Inflammatory macrophage treated with lipopolysaccharide for 1 hour (primary cell): ENCODE measurements at places on chromosomes 11 and 22.

- no peak for DNase-seq
Measured at GRCh38 chr11:113261709-113262475, 52.5 kb upstream of the TTC12 start.

DNA sequence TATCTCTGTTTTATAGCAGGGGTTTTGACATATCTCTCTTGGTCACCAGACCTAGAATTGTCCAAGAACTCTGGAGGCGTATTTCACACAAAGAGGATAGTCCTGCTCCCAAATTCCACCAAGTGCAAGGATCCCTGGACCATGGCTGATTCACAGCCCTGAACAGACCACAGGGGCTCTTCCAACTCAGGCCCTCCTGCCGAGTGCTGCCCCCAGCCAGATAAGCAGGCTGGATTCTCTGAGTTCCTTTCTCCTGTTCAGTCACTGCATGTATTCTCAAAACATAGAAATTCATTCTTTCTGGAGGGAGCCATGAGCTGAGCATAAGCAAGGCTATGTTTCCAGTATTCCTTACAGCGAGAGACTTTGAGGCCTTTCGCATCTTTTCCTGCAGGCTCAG, 13.4 kb upstream of the PLEKHB1 start:
- DNase-seq: no peak

DNA sequence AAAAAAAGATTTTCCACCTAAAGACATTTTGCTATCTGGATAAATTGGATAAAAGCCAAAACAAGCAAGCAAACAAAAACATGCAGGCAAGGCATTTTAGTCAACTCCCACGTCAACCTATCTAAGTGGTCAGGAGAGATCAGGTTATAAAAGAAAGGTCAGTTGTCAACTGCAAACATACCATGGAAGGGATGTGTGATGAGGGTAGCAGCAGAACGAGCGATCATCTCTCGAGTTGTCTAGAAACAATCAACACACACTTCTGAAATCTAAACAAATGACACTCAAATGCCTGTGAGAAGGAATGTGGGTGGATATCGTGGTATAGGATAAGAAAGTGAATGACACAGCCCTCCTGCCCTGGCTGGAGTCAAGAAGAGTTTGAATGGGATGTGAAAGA, 10.9 kb downstream of the MTCH2 start:
- no peak for DNase-seq

GRCh38 chr11:19683862-19684491, 28.7 kb upstream of the NAV2 start:
- DNase-seq: no peak

DNA sequence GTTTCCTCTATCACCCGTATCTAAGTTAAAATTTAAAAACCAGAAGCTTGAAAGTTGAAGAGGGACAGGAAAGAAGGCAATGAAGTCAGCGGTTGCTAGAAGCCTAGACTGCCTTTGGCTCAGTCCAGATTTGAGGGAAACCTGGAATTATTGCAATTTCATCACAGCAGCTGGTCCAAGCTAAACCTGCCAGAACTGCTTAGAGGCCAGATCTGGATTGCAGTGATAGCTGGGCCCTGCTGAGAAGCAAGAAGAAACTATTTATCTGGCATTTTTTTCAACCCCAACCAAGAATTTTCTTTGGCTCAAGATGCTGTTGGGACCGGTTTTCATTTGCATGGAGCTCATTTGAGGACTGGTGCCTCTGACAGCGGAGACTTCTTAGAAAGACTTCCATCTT, 121.5 kb upstream of the TEAD1 start:
- DNase-seq: no peak

DNA sequence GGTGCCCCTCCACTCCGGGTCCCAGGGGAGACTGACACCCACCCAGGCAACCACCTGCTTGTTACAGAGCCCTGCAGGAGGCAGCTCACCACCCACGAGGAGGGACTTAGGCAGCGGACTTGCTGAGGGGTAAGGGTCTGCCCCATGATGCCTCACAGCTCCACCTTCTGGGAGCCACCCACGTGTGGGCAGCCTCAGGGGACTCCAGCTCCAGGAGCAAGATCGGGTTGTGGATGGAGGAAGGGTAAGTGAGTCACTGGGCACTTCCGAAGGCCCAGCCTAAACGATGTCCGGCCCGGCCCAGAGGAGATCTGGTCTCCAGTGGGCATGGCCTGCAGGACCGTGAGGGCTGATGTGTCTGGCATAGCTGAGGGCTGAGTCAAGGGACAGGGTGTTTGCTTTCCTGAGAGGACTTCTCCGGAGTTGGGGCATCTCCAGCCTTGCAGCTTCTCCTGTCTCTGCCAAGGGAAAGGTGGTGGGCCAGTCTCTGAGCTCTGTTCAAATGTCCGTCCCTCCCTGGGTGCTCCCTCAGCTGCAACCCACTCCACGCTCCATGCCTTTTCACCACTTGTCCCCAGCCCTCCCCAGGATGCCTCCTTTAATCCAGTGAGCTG, 32.3 kb upstream of the P2RY2 start:
- DNase-seq: peak; percentile 25

- no peak for DNase-seq
Measured at GRCh38 chr22:39351689-39352214, 2.0 kb downstream of the SYNGR1 start.

DNA sequence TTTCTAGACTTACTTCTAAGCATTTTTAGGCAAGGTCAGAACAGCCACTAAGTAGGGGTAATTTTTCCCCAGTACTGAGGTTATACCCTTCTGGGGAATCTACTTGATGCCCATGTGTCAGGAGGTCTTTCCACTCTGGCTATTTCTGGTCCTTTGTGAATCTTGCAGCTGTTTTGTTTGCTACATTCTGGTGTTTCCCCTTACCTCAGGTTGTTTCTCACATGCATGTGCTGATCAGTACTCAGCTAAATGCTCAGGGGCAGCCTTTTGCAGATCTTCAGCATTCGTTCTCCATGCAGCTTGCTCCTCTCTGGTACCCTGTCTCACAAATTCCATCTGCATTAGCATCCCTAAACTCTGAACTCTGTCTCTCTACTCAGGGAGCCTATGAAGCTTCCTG, 303.6 kb downstream of the SOX6 start:
- DNase-seq: no peak

- no peak for DNase-seq
Measured at GRCh38 chr11:87870086-87870485, 305.2 kb downstream of the RAB38 start.

GRCh38 chr11:131279654-131280384, 90.6 kb upstream of the NTM start:
- no peak for DNase-seq

DNA sequence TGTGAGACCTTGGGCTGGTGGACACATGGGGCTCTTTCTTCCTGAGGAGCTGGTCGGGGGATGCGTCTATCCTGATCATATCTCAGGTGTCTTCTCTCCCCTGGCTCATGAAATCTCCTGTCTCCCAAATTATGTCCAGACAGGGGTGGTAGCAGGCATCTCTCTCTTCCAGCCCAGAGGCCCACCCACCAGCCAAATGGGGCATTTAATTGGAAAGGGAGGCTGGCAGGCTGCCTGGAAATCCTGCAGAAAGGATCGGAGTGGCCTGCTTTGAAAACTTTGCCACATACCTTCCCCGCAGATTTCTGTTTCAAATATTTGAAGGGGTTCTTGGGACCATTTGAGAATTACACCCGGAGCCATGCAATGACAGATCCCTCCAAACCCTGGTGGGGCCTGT, 37.4 kb downstream of the SMIM38 start:
- no peak for DNase-seq

GRCh38 chr11:62689421-62690183, at the start of gene LRRN4CL:
LRRN4CL (minus strand) TSS chr11:62689530; CDS start chr11:62688508, 1,022 bp downstream.
- no peak for DNase-seq

GRCh38 chr11:78603792-78604191, 29.1 kb upstream of the NARS2 start:
- DNase-seq: no peak

DNA sequence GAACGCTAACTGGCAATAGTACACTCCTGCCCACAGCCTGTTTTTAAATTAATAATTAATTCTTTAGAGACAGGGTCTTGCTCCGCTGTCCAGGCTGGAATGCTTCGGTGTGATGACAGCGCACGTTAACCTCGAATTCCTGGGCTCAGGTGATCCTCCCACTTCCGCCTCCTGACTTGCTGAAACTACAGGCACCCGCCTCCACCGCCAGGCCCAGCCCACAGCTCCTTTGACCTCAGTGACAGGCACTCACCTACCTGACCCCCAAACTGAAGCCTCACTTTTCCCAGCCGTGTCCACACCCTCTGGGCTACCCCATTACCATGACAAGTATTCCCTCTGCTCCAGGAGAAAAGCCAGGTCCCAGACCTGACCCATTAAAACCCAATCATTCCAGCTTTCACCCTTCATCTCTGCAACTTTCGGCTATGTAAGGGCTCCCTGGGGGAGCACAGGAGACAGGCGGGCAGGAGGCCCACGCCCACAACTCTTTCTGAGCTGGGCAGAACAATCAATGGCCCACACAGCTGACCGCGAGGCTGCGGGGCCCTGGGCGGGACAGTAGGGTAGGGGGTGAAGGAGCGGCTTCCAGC, 730 bp downstream of the LMNTD2 start:
- no peak for DNase-seq

GRCh38 chr22:46763051-46763705, 728 bp downstream of the TBC1D22A start:
- DNase-seq: no peak

DNA sequence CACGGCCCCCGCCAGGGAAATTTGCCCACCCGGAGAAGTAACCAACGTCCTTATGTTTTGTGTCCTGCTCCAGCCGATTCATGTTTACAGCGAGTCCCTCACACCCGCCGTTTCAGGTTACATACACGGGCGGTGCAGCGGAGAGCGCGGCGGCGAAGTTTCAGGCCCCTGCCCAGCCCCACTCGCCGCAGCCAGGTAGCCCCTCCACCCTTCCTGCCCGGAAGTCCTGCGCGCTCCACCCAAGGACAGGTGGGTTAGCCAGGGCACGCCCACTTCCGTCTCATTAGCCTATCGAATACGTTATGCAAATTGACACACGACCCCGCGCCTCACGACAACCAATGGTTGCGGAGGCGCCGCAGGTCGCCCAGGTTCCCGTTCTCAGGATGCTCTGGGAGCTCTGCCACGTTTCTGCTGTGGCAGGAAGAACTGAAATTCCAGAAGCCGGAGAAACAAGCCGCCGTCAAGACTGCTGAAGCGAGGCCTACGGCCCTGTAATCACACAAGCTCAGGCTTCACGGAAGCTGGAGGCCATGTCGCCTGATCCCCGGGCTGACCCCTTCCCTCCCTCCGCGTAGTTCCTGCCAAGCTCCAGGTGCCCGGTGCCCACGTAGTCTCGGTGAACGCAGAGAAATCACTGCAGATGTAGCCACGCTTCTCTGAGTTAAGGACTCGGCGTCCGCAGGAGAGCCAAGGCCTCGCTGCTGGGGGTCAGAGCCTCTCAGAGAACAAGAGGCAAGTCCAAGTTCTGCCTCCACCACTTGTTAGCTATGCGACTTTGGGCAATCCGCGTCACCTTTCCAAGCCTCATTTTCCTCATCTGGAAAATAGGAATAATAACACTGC, 22.4 kb upstream of the MYH9 start:
- DNase-seq: peak; percentile 20

GRCh38 chr11:123212406-123212805, 17.4 kb upstream of the CLMP start:
- DNase-seq: no peak

DNA sequence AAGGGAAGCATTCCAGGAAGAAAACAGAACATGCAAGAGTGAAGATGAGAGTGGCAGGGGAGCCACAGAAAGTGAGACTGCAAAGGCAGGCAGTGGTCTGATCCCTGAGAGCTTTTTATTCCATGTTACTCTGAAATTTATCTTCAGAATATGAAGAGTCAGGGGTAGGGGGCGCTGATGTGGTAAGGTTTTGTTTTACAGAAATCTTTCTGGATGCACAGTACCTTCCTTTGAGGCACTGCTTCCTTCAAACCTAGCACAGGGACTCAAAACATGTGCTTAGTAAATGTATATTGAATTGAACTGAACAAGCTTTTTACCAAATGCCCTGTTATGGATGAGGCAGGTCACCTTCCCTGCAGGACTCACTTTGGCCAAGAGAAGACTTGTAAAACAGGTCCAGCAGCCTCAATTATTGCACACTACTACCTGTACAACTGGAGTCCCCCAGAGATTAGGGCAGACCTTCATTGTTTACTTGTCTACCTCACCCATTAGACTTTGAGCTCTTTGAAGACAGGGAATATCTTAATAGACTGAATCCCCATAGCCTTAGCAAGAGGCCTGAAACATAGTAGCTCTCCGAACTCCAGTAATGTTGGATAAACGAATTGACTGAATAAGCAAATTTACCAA, 2.2 kb downstream of the PAK1 start:
- DNase-seq: no peak

DNA sequence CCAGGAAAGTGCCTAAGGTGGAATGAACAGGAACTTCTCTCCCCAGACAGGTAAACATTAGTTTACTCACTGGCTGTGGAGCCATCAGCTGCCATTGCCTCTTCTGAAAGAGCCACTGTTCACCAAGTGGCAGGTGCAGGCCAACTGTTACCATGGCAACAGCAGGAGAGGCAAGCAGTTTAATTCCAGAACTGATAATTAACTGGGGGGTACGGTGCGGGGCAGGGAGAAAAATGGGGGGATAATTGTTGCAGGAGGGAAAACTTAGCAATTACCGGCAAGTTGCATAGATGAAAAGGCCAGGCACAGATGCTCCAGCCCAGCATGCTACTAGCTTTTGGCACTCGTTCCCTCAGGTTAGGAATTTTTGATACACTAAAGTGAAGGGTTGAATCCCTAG, 85.1 kb downstream of the TRIM44 start:
- no peak for DNase-seq

DNA sequence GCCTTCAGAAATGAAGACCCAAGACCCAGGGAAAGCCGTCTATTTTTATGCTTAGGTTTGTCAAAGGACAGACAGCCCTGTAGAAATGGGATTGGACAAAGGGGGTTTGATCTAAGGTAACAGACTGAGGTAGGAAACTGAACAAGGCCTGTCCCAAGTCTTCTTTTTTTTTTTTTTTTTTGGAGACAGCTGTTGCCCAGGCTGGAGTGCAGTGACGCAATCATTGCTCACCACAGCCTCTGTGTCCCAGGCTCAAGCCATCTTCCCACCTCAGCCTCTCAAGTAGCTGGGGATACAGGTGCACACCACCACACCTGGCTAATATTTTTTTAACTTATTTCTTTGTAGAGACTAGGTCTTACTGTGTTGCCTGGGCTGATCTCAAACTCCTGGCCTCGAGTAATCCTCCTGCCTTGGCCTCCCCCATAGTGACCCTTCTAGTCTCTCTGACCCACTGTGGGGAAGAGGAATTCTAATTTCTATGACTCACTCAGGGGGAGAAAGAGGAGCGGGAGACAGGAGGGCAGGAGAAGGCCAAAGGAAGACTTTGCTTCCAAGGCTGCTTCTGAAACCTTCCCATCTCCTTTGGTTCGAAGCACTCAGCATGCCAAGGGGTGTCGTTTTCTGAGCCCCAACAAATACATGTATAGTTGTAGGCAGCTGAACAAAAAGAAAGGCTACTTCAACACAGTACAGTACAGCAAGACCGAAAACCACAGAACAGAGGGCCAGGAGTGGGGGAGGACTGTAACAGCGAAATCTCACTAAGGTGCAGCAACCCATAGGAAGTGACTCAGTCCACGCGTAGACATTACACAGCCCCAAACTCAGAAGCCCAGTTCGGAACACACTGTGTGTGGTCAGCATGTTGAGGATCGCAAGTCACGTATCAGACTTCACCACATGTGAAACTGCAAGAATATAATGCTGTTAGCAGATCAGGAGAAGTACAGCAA, 872 bp downstream of the TMA7B start:
- peak; percentile 67 for DNase-seq

- DNase-seq: no peak
Measured at GRCh38 chr22:41664951-41665350, 23.7 kb downstream of the SNU13 start.
